ENCODE measurements at places on chromosomes 3 and 15.

DNA sequence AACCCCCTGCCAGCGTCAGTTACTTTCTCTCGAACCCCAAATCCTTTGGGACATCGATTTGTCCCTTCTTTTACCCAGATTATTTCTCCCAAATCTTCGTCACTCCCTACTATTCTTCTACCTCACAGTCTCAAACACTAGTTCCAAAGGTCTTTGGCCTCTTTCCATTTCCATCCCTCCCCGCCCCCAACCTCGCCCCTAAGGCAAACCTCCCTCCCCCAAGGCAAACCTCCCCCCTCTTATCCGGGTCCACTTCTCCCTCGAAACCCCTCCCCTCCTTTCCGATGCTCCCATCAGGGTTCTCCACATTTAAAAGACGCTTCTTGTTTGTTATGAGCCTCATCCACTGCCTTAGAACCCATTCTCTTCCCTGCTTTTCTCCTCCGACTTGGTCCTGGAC is 583 bp downstream of the EAF1 start:
- no peak for DNase-seq

DNA sequence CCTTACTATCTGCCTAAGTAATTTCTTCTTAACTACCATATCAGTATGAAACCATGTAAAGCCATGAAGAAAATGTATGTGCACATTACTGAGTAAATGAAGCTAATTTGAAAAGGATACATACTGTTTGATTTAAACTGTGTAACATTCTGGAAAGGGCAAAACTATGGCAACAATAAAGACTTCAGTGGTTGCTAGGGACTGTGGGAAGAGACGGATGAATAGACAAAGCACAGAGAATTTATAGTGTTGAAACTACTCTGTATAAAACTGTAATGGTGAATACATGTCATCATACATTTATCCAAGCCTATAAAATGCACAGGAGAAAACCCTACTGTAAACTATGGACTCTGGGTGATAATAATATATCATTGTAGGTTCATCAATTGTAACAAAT is 1103.7 kb upstream of the EPHA6 start:
- DNase-seq, result no peak

- peak; percentile 11 for DNase-seq
Observed at GRCh38 chr15:70627734-70628548, 135.4 kb downstream of the UACA start.

- DNase-seq, result no peak
Observed at GRCh38 chr3:10249833-10250232, 1.6 kb downstream of the TATDN2 start.

- no peak for DNase-seq
Observed at GRCh38 chr3:8578282-8578681, 66.3 kb downstream of the SSUH2 start.

GRCh38 chr3:60588806-60589205 is 662.4 kb downstream of the FHIT start:
- DNase-seq, result peak; percentile 32

DNA sequence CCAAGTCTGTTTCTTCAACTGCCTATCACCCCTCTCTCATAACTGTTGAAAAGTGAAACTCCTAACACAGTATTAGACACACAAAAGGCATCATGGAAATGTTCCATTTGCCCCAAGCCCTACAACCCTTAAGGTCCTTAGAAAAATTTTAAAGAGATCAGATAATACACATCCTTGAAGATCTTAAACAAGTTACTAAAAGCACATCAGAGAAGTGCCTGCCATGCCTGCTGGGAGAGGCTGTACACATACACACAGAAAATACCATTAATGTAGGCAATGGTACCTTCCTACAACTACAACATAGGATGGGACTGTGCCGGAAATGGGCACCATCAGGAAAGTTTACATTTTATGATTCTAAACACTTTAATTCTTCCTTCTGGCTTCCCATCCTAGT is 3.3 kb downstream of the ADAM10 start:
- DNase-seq, result no peak

DNA sequence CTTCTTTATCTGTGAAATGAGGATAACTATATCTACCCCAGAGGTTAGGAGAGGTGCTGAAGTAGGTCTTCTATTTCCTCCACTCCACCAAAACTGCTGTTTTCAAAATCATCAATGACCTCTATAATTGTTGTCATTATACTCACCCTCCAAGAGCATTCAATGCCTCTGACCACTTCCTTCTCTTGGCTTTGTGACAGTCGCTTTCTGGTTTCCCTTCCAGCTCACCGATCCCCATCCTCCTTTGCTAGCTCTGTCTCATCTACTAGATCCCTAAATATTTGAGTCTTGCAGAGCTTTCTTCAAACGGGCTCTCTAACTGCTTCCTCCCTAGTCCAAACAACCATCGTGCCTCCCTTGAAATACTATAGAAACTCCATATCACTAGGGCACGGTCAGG is 153.5 kb downstream of the RPLP1 start:
- no peak for DNase-seq

- no peak for DNase-seq
Observed at GRCh38 chr15:62874959-62875625, 167.5 kb upstream of the TPM1 start.

DNA sequence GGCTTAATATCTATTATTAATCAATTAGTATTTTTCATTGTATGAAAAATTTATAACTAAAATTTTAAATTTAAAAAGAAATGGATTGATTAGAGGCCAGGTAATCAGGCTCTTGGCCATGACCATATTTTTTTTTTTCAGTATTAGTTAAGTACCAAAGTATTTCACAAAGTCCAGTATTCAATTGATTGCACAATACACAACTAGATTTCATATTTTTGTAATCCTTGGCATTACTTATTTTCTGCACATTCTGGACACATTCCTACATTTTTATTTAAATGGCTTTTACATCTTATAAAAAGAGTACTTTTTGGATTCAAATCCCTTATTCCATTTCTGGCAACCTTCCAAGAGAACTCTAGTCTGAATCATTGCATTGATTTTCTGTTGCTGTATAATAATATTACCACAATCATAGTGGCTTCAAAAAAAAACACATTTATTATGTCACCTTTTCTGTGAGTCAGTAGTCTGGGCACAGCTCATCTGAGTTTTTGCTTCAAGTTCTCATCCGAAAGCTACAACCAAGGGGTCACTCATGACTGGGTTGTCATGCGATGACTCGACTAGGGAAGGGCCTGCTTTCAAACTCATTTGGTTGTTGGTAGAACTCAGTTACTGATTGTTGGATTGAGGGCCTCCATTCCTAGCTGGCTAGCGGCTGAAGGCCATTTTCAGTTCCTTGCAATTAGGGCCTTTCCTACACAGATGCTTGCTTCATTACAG is 90.7 kb downstream of the CNTN6 start:
- DNase-seq, result peak; percentile 92

DNA sequence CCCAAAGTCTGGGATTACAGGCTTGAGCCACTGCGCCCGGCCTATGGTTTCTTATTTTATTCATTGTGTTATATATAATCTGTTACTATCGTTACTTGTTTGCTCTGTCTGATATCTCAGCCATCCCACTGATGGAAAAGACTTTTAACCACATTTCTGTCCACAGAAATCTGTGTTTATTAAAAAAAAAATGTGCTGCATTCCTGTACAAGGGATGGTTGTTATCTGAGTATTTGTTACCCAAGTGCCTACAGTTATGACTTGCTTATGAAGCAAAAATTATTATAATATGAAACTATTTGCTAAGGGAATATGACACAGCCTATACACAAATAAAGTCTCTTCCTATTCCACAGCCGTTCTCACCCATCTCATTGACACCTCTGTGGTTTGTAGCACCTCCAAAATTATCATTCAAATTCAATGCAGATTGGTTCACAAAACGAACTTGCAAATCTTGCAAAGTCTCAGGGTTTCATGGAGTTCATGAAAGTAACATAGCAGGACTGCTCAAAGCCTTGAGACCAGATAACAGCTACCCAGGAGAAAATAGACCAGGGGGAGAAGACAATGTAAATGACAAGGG is 47.4 kb upstream of the UBE2E1 start:
- DNase-seq, result no peak

DNA sequence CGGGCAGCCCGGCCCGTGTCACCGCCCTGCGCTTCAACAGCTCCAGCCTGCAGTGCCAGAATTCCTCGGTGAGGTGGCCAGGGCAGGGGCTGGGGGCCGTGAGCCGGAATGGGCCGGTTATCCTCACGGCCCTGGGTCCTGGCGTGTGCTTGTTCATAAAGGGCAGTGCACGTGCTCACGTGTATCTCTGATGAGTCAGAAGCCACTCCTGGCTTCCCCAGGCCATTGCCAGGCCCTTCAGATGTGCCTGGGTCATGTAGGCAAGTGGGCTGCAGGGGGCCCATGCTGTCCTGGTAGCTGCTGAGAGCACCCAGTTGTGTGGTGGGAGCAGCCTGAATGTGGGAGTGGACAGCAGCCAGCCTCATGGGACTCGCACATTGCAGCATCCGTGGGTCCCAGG is 29.2 kb downstream of the PLXNA1 start:
- no peak for DNase-seq

- DNase-seq, result no peak
Observed at GRCh38 chr15:74451861-74452835, 8.8 kb downstream of the UBL7 start.

GRCh38 chr15:95024351-95024750 is 793.0 kb downstream of the MCTP2 start:
- DNase-seq, result no peak

GRCh38 chr15:92409006-92409405 is 15.3 kb downstream of the ST8SIA2 start:
- no peak for DNase-seq

DNA sequence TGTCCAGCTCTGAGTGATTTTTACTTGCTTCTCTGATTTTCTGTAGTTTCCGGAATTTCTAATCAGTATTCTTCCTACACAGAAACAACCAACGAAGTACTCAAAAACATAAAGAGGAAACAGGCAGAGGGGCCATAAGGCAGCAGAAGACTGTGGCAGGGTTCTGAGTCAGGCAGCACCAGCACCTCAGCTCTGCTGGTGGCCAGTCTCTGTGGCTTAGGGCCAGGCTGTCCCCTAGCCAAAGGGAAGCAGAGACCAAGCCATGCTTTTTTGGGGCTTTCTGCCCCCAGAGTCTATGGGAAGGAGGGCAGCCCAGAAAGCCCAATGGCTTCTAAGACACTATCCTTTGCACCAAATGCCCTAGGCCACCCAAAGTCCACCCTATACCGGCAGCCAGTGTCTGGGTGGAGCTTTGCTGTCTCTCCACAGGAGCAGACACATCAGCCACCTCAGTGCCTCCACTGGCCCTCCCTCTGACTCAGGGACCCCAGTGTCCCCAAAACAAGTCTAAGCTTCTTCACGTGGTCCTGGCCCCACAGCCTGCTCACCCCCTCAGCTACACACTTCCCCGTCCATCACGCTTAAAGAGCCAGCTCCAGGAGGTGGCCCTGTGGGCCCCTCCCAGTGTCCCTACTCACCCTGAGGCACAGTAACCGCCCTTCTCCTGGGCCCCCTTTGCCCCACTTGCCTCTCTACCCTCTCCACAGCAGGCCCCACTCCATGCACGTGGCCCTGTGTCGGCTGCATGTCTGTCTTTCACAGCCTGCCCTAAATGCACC is 46.2 kb downstream of the CCDC12 start:
- no peak for DNase-seq

- DNase-seq, result no peak
Observed at GRCh38 chr3:9679476-9680080, 24.1 kb upstream of the CPNE9 start.
